Stimulated activated CD4-positive, alpha-beta T cell treated with anti-CD3 and anti-CD28 coated beads, Interleukin-15, amount 100 ng/mL, for 48 hours (primary cell): ENCODE measurements at places on chromosomes 3 and 15.

GRCh38 chr3:181794011-181794790, 82.5 kb downstream of the SOX2 start:
- DNase-seq = no peak

- no peak for DNase-seq
Observed at GRCh38 chr15:25712961-25713355, 150.2 kb downstream of the ATP10A start.

GRCh38 chr3:188796122-188796631, 375.6 kb upstream of the TPRG1 start:
- no peak for DNase-seq

- no peak for DNase-seq
Observed at GRCh38 chr3:147680837-147681483, 271.8 kb downstream of the ZIC1 start.
